Central memory CD4-positive, alpha-beta T cell (primary cell): ENCODE measurements at places on chromosomes 7 and 10.

DNA sequence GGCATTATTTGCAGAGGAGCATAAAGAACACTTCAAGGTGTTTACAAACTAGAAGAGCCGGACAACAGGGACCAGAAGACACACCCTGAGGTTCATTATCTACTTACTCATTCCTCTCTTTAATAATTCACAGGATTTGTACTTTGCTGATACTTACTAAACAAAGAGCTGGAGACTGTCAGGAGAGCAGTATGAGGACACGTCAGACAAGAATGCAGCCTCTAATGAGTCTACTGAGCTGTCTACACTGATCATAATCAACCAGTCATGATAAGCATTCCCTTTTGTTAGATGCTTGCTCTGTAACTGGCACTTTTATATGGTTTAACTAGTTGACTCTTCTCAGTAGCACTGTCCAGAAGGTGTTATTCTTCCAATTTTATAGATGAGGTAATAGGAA, 243.3 kb upstream of the CDC14C start:
- DNase-seq: no peak

DNA sequence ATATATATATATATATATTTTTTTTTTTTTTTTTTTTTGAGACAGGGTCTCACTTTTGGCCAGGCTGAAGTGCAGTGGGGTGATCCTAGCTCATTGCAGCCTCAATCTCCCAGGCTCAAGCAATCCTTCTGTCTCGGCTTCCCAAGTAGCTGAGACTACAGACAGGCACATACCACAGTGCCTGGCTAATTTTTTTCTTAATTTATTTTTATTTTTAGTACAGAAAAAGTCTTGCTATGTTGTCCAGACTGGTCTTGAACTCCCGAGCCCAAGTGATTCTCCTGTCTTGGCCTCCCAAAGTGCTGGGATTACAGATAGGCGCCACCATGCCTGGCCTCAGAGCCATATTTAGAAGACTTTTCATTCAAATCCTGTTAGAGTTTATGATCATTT, 79.6 kb downstream of the PRTFDC1 start:
- DNase-seq: no peak

DNA sequence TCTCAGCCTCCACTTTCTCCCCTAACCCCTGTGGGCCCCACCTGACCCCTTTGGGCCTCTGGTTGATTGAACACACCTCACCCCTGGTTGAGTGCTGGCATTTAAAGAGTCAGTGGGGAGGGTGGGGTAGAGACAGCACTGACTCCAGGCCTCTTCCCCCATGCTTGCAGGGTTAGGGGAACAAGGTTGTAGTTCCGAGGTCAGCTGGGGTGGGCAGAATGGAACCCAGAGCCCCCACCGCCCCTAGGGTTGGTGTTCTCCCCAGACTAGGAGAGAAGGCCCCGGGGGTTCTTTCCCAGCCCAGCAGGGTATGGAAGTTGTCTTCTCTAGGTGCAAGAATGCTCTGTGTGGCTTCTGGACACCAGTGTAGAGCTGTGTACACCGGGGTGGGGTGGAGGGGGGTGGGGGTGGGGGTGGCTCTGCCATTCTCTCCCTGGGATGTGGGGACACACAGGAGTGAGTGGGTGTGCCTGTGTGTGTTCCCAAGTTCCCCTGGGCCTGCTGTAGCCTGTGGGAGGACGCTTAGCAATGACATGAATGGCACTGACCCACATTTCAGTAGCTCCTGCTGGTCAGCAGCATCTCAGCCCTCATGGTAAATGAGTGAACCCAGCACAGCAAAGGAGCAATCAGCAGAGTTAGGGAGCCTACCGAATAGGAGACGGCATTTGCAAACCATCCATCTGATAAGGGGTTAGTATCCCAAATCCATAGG, 33.6 kb downstream of the PRF1 start:
- DNase-seq: no peak

- DNase-seq: no peak
These were observed 88.8 kb upstream of the BTBD16 start for GRCh38 chr10:122182308-122182707.

- no peak for DNase-seq
These were observed 116.7 kb downstream of the TNS3 start for GRCh38 chr7:47465191-47465590.

DNA sequence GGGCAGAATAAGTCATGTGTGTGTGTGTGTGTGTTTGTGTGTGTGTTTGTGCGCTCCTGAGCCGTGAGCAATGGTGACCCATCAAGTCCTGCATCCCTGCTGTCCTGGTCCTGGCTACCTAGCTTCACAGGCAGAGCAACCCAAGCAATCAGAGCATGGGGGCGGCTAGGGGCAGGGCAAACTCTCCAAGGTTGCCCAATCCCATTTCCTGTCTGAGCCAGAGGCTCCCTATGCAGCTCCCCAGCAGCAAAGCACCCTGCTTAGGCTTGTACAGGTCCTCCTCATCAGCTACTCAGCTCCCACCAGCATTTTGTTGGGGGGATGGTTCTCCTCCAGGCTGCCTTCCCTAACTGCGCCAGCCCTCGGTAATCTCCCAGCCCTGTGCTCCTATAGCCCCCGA, 31.1 kb upstream of the CRHR2 start:
- DNase-seq: no peak

- no peak for DNase-seq
These were observed 20.0 kb downstream of the SMKR1 start for GRCh38 chr7:129522088-129522970.

GRCh38 chr7:39085590-39086049, 107.9 kb downstream of the POU6F2 start:
- no peak for DNase-seq

- peak; percentile 9 for DNase-seq
These were observed 151.8 kb upstream of the YAE1 start for GRCh38 chr7:39414224-39415035.

DNA sequence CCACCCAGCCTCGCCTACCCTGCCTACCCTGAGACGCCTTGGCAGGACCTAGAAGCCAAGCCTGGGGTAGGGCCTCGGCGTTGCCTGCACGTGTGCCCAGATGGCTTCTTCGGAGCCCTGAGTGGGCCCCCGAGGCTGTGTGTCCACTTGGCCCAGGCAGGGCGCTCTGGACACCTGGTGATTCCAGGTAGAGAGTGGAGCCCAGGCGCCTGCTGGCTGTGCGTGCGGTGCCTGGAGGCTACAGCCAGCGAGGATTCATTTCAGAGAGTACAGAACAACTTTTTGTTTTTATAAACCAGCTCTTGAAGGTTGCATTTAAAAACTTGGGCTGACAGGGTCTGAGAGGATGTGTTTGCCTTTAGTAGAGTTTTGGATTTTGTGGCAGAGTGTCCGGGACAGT, 40.0 kb downstream of the NKX6-2 start:
- no peak for DNase-seq

- DNase-seq: no peak
These were observed 814.9 kb upstream of the C7orf33 start for GRCh38 chr7:147775516-147776284.
